ENCODE measurements at places on chromosomes 3 and 15. TPM values are rescaled to one million over a fixed set of nuclear protein-coding genes. Genes with fewer than 3 reads are reported as not detected.

DNA sequence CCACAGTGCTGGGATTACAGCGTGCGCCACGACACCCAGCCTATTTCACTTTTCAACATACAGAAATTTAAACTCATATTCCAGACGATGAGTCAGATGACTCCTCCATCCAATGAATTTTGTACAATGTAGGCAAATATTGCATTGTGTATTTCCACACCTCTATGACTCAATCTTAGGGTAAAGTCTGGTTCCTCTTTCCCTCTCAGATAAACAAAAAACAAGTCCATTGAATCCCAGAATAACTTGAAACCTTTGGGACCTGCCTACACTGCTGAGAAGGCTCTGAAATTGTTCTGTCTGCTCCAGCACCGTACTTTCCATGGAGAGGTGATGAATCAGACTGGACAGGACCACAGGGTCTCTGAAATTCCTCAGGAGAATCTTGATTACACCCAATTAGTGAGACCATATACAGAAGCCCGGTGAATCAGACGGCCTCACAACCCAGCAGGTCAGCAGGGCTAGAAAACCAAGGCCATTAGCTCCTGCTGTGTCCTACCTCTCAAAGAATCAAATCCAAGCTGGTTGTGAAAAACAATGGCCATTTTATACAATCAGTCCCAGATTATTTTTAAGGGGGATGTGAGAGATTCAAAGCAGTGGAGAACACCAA is 112.6 kb downstream of the ERC2 start:
- no peaks in the 10 kb centered on the region for H3K4me1 ChIP-seq
- no peak for DNase-seq
- H3K27me3 ChIP-seq = no peaks in the 10 kb centered on the region
- H3K36me3 ChIP-seq = no peaks in the 10 kb centered on the region
- no peak overlapping the region for H3K4me3 ChIP-seq

- H3K4me3 ChIP-seq = no peak overlapping the region
- H3K27me3 ChIP-seq = no peaks in the 10 kb centered on the region
- H3K27ac ChIP-seq = no peak overlapping the region
- H3K36me3 ChIP-seq = no peaks in the 10 kb centered on the region
- DNase-seq = no peak
Observed at GRCh38 chr3:171156401-171157010, 130.0 kb upstream of the SLC2A2 start.

DNA sequence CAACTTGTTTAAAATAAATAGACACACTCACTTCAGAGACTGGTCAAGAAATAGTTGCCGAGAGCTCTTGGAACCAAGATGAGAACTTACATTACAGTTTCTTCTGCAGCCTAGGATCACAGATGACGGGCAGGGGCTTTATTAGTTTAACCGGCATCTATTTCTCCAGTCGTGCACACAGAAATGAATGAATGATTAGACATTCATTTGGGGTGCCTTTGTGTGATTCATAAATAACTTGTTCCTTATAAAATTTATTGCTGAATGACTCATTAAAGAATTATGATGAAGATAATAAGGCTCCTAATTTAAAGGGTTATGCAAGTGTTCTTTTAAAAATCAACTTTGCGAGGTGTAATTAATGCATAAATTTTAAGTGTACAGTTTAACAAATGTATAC is 20.8 kb downstream of the NFKBIZ start:
- H3K27me3 ChIP-seq = no peaks in the 10 kb centered on the region
- DNase-seq = no peak
- no peak overlapping the region for H3K27ac ChIP-seq
- H3K36me3 ChIP-seq = no peaks in the 10 kb centered on the region

DNA sequence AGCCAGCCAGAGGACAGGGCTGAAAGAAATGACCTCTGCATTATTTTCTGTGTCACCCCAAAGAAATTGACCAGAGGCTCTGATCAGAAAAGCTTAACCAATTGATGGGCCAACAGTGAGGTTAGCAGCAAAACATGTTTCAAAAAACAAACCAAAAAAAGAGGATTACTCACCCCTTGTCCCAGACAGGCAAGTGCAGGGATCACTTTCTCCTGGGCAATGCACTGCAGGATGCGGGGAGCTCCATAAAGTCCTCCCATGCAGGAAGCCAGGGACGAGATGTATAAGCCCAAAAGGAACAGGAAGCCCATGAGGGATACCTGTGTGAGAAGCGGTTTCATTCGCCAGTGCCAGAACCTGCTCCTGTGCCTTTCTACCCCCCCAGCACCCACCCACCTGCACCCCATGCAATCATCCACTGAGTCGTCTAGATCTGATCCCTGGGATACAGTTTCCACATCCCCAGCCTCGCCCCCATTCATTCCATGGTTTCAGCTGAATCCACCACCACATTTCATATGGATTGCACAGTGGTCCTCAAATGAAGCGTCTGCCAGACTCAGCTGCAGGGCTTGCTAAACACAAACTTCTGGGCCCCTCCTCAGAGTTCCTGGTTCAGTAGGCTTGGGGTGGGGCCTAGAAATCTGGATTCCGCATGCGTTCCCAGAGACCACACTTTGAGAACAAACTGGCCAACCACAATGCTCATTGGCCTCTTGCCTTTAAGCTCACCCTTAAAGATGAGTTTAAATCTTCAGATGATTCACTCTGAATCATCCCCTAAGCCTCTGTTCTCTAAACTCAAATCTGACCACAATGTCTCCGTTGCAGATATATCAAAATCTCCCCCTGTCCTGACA is 54.4 kb upstream of the HEG1 start:
- no peak overlapping the region for H3K4me3 ChIP-seq
- no peaks in the 10 kb centered on the region for H3K36me3 ChIP-seq
- peaks cover 7% of the 10 kb centered on the region for H3K4me1 ChIP-seq
- H3K27me3 ChIP-seq = no peaks in the 10 kb centered on the region

- no peak for DNase-seq
- no peak overlapping the region for H3K4me3 ChIP-seq
- peaks cover 4% of the 10 kb centered on the region for H3K4me1 ChIP-seq
- H3K27ac ChIP-seq = no peak overlapping the region
Observed at GRCh38 chr3:139470199-139470598, 6.1 kb downstream of the RBP2 start.

GRCh38 chr3:43968465-43968864 is 273.2 kb upstream of the TOPAZ1 start:
- H3K36me3 ChIP-seq = no peaks in the 10 kb centered on the region
- no peaks in the 10 kb centered on the region for H3K4me1 ChIP-seq
- no peak for DNase-seq
- H3K27ac ChIP-seq = no peak overlapping the region
- H3K4me3 ChIP-seq = no peak overlapping the region
- H3K27me3 ChIP-seq = peaks cover 9% of the 10 kb centered on the region

- no peaks in the 10 kb centered on the region for H3K36me3 ChIP-seq
- no peaks in the 10 kb centered on the region for H3K4me1 ChIP-seq
- H3K4me3 ChIP-seq = no peak overlapping the region
- H3K27ac ChIP-seq = no peak overlapping the region
Observed at GRCh38 chr15:53072077-53072476, 281.9 kb upstream of the ONECUT1 start.

- no peaks in the 10 kb centered on the region for H3K4me1 ChIP-seq
- no peak for DNase-seq
Observed at GRCh38 chr3:11903047-11903446, 56.4 kb upstream of the TAMM41 start.

- no peaks in the 10 kb centered on the region for H3K36me3 ChIP-seq
- H3K27me3 ChIP-seq = no peaks in the 10 kb centered on the region
- no peak overlapping the region for H3K4me3 ChIP-seq
- peaks cover 4% of the 10 kb centered on the region for H3K4me1 ChIP-seq
Observed at GRCh38 chr15:51576911-51577500, 45.6 kb downstream of the DMXL2 start.

GRCh38 chr3:184846496-184846895 is 34.5 kb downstream of the VPS8 start:
- H3K27ac ChIP-seq = no peak overlapping the region
- peaks cover 16% of the 10 kb centered on the region for H3K36me3 ChIP-seq
- no peaks in the 10 kb centered on the region for H3K4me1 ChIP-seq
- DNase-seq = no peak
- H3K27me3 ChIP-seq = no peaks in the 10 kb centered on the region
- H3K4me3 ChIP-seq = no peak overlapping the region

DNA sequence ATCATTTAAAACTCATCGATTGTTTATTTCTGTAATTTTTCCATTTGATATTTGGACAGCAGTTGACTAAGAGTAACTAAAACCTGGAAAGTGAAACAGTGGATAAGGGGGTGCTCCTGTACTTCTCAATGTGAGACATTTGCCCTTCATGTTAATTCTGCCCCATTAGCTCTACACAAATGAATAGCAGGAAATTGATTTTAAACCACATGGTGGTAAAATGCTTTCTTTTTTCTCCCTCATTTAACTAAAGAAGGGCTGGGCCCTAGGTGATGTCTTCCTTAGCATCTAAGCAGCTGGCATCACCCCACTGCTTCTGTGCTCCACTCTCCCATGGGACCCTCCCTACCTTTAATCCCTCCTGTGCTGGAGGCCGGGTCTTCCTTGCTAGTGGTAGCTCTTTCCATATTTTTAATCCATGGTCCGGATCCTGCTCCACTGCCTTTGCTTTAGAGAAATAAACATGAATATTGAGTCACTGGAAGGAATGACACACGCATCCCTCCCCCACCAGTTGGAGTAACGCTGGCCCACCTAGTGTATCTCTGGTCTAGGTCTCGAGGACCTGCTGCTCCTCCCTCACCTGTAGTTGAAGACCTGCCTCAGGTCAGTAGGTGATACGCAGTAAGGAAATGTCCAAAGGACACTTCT is 30.2 kb upstream of the LAMP3 start:
- no peak for DNase-seq
- H3K36me3 ChIP-seq = no peaks in the 10 kb centered on the region
- no peak overlapping the region for H3K4me3 ChIP-seq
- H3K27ac ChIP-seq = no peak overlapping the region
- H3K27me3 ChIP-seq = no peaks in the 10 kb centered on the region

DNA sequence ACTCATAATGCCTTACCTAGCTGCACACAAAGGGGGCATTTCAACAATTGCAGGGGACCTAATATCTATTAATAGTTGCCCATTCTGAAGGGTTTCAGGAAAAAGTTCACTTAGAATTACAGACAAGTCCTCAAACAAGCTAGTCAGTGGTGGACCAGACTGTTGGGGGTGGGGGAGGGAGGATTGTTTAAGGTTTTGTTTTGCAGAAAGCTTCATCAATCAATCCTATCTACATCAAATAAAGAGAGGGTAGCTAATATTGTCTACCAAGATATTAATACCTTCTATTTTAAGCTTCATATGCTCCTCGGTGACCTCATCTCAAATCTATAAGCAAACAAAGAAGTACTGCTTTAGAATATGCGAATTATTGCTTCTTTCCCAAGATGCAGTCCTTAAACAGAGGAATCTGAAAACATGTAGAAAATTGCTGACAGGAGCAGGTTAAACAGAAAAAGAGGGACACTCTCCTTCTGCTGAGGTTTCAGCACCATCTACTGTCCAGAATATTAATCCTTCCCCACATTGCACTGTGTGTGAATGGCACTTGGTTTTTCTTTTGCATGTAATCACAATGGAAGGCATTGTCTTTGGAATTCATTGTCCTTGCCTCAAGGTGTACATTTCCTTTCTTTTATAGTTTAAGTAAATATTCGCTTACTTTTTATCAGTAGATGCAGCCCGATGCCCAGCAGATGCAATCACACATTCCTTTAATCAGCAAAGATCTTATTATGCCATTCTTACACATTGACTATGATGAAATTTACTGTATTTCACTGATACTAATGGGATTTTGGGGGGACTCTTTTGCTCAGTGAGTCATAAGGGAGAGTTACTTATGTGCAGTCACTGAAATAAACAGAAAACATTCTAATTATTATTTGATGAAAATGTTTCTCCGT is 94.7 kb downstream of the IL5RA start:
- no peaks in the 10 kb centered on the region for H3K36me3 ChIP-seq
- DNase-seq = no peak
- no peaks in the 10 kb centered on the region for H3K4me1 ChIP-seq
- H3K27me3 ChIP-seq = no peaks in the 10 kb centered on the region

DNA sequence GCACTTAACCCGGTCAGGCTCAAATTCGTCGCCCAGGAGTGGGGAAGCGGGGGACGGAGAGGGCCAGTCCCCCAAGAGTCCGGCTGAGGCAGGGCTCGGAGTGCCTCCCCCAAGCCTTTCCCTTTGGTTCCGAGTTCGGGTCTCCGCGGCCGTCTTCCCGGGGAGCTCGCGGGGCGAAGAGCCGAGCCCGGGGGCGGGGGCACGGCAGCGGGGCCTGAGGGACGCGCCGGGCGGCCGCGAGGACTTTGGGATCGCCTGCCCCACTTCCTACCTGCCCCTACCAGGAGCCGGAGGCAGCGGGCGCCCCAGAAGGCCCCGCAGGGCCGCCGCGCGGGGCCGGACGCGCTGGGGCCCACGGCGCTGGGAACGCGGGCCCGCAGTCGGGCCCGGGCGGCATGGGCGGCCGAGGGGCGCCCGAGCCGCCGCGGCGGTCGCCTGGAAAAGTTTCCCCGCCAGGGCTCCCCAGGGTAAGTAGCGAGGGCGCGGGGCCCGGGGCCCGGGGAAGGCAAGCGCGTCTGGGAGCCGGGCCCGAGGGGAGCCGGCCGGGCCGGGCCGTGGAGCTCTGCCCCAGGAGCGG is 2.8 kb downstream of the FURIN start:
- peaks cover 54% of the 10 kb centered on the region for H3K4me1 ChIP-seq
- no peaks in the 10 kb centered on the region for H3K27me3 ChIP-seq
- peak overlapping the region; percentile 96 for H3K27ac ChIP-seq
- DNase-seq = peak; percentile 41
- no peaks in the 10 kb centered on the region for H3K36me3 ChIP-seq
- H3K4me3 ChIP-seq = peak overlapping the region; percentile 96

GRCh38 chr3:113507501-113508067 is 7.4 kb downstream of the SPICE1 start:
- no peak for DNase-seq
- H3K27me3 ChIP-seq = no peaks in the 10 kb centered on the region
- no peak overlapping the region for H3K4me3 ChIP-seq
- no peaks in the 10 kb centered on the region for H3K4me1 ChIP-seq
- no peak overlapping the region for H3K27ac ChIP-seq

DNA sequence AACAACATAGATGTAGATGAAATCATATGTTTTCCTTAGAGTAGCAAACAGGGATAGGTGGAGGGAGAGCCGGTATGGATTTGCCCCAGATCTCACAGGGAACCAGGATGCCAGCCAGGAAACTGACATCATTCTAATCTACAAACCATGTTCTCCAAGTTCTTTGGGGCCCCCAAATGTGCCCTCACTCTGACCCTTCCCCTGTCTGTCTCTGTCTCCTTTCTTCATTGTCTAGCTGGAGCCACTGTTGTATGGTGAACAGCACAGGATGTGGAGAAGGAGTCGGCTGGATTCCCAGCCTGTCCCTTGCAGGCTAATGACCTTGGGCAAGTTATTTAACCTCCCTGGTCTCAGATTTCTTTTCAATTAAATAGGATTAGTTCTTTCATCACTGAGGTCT is 962 bp downstream of the ATP13A5 start:
- no peaks in the 10 kb centered on the region for H3K4me1 ChIP-seq
- DNase-seq = no peak
- no peak overlapping the region for H3K27ac ChIP-seq
- H3K27me3 ChIP-seq = no peaks in the 10 kb centered on the region

TRIM42 gene
- not detected for total RNA-seq

SPINK8 gene
- not detected for total RNA-seq

HDGFL3 gene
- 7.6 TPM for total RNA-seq

TGM4 gene
- total RNA-seq = not detected

PAQR9 gene
- not detected for total RNA-seq

ATP13A4 gene
- 5.6 TPM for total RNA-seq

TPRG1 gene
- not detected for total RNA-seq

Data from transverse colon (tissue), 4 donors.